Peyer's patch (tissue), 4 donors: ENCODE measurements at places on chromosomes 3 and 15. TPM values are rescaled to one million over a fixed set of nuclear protein-coding genes. Genes with fewer than 3 reads are reported as not detected.

DNA sequence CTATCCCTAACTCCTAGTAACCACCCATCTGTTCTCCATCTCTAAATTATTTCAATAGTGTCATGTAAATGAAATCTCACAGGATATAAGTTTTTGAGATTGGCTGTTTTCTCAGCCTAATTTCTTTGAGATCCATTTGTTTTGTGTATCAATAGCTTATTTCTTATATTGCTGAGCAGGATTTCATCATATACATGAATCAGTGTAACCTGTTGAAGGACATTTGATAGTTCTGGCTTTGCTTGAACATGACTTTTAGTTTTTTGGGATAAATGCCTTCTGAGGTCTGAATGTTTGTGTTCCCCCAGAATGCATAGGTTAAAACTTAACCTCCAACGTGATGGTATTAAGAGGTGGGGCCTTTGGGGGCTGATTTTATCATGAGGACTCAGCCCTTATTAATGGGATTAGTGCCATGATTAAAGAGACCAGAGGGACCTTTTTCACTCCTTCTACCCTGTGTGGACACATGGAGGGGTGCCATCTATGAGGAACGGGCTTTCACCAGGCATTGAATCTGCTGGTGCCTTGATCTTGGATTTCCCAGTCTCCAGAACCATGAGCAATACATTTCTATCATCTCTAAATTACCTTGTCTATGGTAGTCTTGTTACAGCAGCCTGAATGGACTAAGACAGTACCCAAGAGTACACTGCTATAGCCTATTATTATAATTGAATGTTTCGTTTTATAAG is 118.3 kb downstream of the FNDC3B start:
- no peak for DNase-seq
- H3K36me3 ChIP-seq, result no peaks in the 10 kb centered on the region
- no peak overlapping the region for H3K27ac ChIP-seq
- H3K4me3 ChIP-seq, result no peak overlapping the region
- no peaks in the 10 kb centered on the region for H3K4me1 ChIP-seq
- H3K27me3 ChIP-seq, result no peaks in the 10 kb centered on the region

DNA sequence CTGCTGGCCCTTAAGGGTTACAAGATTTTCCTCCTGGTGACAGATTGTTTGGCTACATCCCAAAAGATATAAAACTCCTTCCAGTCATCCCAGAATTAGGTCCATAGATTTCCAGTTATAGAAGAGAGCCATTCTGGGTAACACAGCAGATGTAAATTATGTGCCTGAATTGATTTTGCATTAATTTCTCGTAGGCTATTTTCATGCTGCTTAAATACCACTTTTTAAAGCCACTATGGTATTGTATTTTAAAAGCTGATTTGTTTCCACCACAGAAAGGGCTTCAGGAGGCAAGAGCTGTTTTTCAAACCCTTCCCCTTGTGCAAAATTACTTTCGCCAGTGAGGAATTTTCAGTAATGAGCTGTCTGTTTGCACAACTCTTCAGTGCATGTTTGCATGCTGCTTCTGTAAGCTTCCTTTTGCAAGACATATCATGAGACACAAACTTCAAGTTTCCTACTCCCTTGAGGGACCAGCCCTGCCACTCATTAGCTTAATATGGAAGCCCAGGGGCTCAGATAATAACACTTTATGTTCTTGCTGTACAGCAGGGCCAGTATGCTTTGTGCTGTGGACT is 105.4 kb upstream of the TNIK start:
- H3K4me3 ChIP-seq, result no peak overlapping the region
- no peak overlapping the region for H3K27ac ChIP-seq
- no peaks in the 10 kb centered on the region for H3K4me1 ChIP-seq
- H3K36me3 ChIP-seq, result no peaks in the 10 kb centered on the region
- DNase-seq, result no peak
- no peaks in the 10 kb centered on the region for H3K27me3 ChIP-seq

DNA sequence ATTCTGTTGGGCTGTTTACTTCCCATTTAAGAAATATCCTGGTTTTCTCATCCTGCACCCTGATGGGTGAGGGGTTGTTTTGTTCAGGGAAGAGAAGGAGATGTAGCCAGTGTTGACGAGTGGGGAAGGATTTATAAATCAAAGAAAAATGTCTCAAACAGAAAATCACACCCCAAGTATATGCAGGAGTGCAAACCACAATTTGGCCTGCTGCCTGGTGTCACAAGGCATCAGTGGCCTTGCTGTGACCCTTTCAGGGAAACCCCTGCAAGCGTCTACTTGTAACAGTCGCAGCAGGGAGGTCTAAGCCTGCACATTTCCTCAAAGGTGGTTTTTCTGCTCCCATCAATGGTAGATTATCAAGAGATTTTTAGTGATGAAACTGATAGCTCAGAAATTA is 132.6 kb upstream of the LRRN1 start:
- no peaks in the 10 kb centered on the region for H3K4me1 ChIP-seq
- H3K4me3 ChIP-seq, result no peak overlapping the region
- no peak overlapping the region for H3K27ac ChIP-seq
- no peaks in the 10 kb centered on the region for H3K27me3 ChIP-seq
- H3K36me3 ChIP-seq, result no peaks in the 10 kb centered on the region
- no peak for DNase-seq

DNA sequence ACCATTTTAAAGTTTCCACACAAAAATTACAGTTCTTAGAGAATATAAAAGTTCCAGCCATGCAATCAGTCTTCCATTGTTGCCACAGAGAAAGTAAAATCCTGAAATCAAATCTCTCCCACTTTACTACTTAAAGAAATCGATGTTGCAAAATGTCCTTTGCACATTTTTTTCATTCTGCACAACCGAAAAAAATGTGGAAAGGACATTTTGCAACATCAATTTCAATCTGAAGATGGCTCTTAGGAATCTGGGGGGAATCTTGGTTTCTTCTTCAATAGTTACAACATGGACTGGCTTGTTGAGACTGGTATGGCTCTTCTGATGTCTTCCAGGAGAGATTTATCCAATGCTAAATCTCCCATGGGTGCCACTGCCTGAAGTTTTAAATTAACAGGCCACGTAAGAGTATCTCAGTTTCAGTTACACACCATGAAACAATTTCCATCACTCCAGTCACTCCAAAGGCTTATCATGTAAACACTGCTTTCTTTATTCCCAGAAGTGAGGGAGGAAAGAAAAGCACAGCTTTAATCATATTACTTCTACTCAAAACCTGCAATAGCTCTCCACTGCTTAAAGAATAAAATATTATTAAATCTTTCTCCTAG is 55.8 kb upstream of the CTNNB1 start:
- H3K27ac ChIP-seq, result no peak overlapping the region
- no peaks in the 10 kb centered on the region for H3K36me3 ChIP-seq
- no peaks in the 10 kb centered on the region for H3K4me1 ChIP-seq
- no peak for DNase-seq
- no peaks in the 10 kb centered on the region for H3K27me3 ChIP-seq

DNA sequence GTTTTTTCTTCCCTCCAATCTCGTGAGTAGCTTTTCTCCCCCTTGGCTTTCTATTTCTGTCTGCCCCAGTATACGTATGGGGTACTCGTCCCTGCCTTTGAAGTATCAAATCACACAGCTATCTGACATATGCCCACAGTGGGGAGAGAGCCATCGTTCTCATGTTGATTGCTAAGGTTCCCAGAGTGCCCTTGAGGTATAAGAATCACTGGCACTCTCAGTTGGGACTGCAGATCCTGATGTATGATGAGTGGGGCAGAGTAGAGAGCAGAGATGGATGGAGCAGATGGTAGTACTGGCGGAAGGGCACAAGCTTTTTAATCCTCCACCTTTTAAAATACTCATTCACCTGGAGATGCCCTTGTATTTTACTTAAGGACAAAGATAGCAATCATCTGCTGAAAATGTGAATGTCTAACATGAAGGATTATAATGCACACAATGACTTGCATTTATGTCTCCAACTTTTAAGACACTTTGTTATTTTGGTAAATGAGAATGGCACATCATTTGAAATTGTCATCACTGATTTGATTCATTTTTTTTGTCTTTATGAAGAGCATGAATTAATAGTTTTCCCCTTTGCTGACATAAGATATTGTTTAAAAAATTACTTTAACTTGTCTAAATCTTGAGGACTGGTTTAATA is 239.6 kb downstream of the NR1D2 start:
- H3K4me3 ChIP-seq, result no peak overlapping the region
- no peaks in the 10 kb centered on the region for H3K27me3 ChIP-seq
- H3K36me3 ChIP-seq, result no peaks in the 10 kb centered on the region
- no peak overlapping the region for H3K27ac ChIP-seq
- no peaks in the 10 kb centered on the region for H3K4me1 ChIP-seq

- H3K4me1 ChIP-seq, result no peaks in the 10 kb centered on the region
- no peak for DNase-seq
Measured at GRCh38 chr3:62688050-62688449, 187.2 kb downstream of the CADPS start.

GRCh38 chr3:94862703-94863102 is 799.8 kb downstream of the NSUN3 start:
- no peak for DNase-seq
- H3K27ac ChIP-seq, result no peak overlapping the region

DNA sequence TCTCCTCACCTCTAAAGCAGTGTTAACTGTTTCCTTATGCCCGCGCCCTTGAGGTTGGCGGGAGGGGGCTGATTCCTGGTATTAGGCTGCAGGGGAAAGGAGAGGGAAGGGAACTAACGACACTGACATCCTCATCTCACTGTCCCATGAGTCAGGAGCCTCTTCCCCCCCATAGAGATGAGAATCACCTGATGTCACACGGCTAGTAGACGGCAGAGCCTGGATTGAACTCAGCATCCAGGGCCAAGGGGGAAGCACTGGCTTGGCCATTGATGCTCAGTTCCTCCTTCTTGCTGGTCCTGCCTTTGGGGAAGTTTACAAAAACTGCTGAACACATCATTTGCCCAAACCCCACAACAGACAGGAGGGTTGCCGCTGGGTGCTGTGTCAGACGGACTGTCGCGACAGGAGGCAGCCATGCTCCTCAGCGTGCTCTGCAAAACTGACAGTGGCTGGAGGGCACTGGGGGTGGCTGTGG is 38.5 kb downstream of the IDH2 start:
- H3K27ac ChIP-seq, result peak overlapping the region; percentile 72
- peaks cover 39% of the 10 kb centered on the region for H3K4me1 ChIP-seq
- peaks cover 15% of the 10 kb centered on the region for H3K36me3 ChIP-seq
- H3K4me3 ChIP-seq, result no peak overlapping the region

DNA sequence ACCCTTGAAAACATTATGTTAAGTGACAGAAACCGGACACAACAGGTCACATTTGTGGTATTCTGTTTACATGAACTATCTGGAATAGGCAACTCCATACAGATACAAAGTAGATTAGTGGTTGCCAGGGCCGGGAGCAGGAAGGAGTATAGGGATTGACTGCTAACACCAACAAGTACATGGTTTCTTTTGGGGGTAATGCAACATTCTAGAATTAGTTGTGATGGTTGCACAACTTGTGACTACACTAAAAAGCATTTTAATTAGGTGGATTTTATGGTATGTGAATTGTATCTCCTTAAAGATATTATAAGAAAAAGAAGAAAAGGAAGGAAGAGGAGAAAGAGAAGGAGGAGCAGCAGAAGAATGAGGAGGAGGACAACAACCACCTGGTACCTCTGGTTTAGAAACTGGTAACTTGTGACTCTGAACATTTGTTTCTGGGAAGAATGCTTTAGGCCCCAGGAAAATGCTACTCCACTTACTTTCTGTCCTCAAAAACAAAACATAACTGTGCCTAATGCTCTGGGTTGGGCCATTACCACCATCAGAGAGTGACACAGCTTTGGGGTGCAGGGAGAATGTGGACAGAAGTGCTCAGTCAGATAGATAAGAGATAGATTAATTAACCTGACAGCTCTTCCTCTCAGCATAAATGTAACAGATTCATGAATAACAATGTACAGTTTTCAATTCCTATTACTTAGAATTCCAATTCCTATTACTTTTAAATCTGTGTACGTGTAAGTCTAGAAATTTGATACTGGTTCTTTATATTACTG is 20.3 kb downstream of the SETMAR start:
- no peak overlapping the region for H3K27ac ChIP-seq
- DNase-seq, result no peak
- no peak overlapping the region for H3K4me3 ChIP-seq
- no peaks in the 10 kb centered on the region for H3K4me1 ChIP-seq
- no peaks in the 10 kb centered on the region for H3K36me3 ChIP-seq

DNA sequence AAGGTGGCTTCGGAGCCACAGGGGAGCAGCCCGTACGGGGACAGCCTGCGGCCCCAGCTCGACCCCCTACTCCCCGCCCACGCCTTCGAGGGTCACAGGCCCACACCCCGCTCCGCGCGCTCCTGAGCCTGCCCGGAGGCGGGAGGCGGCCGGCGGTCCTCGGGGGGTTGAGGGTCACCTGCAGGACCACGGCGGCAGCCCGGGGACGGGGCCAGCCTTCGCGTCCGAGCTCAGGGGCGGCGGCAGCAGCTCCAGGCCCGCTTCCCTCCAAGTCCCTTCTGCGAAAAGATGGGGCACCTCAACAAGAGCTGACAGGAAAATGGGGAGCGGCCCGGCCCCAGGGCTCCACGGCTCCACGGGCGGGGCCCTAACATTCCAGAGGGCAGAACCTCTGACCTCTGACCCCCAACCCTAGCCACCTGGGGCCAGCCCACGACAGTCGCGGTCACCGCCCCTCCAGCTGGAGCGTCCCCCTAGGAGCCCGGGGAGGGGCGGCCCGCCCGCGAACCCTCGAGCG is 428 bp downstream of the LYSMD4 start:
- H3K4me3 ChIP-seq, result peak overlapping the region; percentile 79
- peaks cover 11% of the 10 kb centered on the region for H3K4me1 ChIP-seq
- no peak for DNase-seq

Gene CCK
- 3.5 TPM for total RNA-seq
